ENCODE measurements at places on chromosomes 7 and 10.

- no peak for DNase-seq
Observed at GRCh38 chr7:31228957-31229356, 111.6 kb downstream of the NEUROD6 start.

GRCh38 chr7:4838626-4839334, 23.1 kb downstream of the PAPOLB start:
- no peak for DNase-seq

GRCh38 chr10:25522946-25523608, 348.3 kb downstream of the GPR158 start:
- no peak for DNase-seq

DNA sequence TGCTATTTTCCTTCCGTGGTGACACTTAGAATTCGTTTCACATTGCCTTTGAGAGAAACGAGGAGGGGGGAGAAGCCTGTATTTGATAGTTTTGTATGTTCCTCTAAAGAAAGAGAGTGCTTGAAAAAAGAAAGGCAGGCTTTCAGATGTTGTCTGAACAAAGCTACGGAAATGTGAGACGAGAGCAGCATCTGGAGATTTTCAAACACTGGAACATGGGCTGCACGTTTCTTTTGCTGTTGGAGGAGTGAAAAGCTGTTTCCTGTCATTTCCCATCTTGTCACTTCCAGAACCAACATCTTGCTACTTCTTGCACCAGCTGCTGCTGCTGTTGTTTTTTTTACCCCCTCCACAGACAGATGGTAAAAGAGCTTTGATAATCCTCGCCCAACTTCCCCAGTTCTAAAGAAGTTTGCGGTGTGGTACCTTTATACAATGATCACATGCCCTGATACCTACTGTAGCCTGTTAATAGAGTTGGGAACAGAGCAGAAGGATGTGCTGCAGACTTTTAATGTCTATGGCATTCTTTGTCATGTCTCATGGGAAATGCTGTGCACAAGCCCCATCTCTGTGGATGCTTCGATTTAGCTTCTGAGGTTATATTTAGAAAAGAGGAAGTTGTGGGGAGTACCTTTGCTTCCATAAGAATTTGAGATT, 408.1 kb downstream of the AUTS2 start:
- DNase-seq = no peak

DNA sequence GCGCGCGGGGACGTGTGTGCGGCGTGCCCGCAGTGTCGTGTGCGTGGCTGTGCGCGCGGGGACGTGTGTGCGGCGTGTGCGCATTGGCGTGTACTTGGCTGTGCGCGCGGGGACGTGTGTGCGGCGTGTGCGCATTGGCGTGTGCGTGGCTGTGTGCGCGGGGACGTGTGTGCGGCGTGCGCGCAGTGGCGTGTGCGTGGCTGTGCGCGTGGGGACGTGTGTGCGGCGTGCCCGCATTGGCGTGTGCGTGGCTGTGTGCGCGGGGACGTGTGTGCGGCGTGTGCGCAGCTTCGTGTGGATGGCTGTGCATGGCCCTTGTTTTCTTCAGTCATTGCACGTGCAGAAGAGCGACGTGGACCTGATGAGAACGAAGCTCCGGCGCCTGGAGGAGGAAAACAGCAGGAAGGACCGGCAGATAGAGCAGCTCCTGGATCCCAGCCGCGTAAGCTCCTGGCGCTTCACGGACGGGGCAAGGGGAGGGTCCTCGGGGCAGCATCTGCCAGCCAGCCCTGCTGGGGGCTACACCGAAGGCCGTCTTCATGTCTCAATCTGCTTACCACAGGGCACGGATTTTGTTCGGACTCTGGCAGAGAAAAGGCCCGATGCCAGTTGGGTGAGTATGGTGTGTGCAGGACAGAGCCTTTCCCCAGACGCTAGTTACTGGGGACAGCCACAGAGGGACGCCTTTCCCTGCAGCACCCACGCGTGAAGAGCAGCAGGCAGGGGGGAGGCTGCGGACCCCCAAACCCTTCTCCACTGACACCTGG, 19.3 kb downstream of the IQCE start:
- DNase-seq = no peak

GRCh38 chr7:150736864-150737263, 354 bp upstream of the GIMAP5 start:
- no peak for DNase-seq

Data from stimulated activated CD8-positive, alpha-beta memory T cell treated with anti-CD3 and anti-CD28 coated beads, Interleukin-2, amount 100 ng/mL, for 1 hour (primary cell).